ENCODE measurements at places on chromosomes 2 and 18.
A peak's percentile ranks its signal among the peaks of the same experiment; 100 is the strongest.

DNA sequence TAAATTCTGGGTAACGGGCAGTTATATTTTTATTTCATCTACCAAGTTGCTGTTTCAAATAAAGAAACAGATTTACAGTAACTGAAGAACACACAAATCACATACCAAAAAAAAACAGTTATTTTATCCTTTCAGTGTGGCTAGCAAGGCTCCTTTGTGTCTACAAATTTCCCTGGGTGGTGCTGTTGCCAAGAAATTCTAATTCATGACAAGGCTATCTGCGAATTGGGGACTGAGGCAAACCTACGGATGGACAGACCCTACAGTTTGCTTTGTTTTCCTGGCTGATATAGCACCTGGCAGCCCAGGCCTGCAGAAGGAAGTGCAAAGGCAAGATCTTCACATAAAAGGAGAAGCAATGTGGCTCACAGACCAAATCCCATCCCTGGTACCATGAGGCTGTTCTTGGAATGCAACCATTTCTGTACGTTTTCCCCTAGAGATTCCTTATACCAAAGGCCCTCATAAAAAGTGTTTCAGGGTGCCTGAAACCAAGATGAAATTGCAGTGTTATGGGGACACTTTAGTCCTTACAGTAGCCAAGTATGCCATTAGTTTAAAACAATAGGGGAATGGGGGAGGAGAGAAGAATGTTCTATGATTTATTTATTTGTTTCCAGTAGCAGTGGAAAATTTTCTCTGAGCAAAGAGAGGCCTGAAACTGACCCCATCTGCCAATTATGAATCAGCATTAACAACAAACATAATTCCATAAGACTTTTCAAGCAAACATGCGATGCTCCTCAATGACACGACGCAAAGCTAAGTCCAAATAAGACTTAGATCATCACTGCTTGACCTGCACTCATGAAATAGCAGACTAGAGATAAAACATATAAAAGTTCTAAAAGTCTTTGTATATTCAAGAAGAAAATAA lies 4.3 kb downstream of the KLF7 start:
- DNase-seq, result no peak

DNA sequence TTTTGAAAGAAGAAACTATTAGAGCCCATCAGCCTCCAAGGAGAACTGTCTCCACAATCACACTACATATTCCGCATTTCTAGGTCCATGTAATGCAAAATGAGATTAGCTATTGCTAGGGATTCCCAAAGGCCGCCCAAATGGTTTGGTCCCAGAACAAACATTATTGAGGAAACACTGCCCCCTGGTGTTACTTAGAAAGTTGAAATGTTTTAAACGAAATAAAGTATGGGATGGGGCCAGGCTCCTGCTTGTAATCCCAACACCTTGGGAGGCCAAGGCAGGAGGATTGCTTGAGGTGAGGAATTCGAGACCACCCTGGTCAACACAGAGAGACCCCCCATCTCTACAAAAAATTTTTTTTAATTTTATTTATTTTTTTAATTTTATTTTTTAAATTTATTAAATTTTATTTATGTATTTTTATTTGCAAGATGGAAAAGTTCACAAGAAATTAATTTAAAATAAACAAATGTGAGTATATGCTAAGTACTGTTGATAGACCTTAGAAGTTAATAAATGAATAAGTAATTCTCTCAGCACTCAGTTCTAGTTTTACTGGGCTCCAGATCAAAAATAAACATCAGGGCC lies 5.5 kb downstream of the NHEJ1 start:
- DNase-seq, result peak; percentile 31

- DNase-seq, result no peak
These were observed 176.4 kb downstream of the AGAP1 start for GRCh38 chr2:235669983-235670962.

DNA sequence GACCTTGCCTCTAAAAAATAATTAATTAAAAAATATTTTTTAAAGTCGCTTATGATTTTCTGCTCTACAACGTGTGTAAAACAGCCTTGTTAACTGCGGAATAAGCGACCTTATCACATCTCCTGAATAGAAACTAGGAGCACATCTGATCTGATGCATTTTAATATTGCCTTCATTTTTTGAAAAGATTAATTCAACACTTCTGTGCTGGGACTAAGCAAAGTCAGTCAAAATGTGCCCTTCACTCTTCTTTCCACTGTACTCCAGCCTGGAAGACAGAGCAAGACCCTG lies 12.6 kb downstream of the CLEC4F start:
- DNase-seq, result no peak

DNA sequence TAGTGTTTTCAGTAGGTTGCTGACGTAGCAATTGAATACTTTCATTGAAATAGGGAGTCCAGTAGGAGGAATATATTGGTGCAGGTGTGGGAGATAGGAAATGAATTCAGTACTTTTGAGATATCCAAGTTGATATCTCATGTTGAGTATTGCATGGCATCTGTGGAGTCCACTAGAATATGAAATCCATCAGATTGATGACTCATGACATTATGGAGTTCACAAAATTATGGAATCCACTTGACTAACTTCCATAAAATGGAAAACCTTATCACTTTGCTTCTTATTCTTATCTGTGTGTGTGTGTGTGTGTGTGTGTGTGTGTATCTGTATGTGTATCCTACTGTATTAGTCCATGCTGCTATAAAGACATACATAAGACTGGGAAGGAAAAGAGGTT lies 513.5 kb upstream of the ZEB2 start:
- DNase-seq, result no peak

DNA sequence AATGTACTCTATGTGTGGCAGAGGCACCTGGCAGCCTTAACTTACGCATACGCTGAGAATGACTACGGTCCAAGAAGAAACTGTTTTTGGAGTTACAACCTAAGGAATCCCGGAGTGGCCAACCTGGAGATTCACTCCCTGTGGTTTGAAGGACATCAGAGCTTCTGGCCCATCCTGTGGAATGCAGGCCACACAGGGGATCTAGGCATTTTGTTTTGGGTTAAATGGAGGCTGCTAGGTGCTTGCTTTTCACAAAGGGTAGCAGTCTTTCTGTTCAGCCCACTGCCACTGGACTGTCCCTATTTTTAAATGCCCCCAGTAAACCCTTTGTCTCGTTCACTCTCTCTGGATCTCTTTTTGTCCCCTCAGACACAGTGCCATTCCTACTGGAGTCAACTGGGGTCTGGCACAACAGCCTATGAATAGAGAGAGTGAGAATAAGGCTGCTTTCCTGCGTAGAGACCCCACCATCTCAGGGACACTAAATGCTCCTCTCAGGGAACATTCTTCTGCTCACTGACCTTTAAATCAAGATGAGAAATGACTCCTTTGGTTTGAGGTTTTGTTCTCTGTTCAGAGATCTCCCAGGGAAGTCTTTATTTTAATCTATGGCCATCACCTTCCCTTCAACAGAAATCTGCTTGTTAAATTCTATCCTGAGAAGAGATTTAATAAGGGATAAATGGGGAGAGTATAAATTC lies 124.9 kb downstream of the B3GNT2 start:
- DNase-seq, result no peak

GRCh38 chr2:36451512-36451911 lies 95.9 kb downstream of the CRIM1 start:
- DNase-seq, result no peak

GRCh38 chr2:120446236-120447126 lies 100.5 kb downstream of the INHBB start:
- DNase-seq, result no peak

- DNase-seq, result peak; percentile 20
These were observed 645 bp downstream of the KCTD18 start for GRCh38 chr2:200509235-200509611.

DNA sequence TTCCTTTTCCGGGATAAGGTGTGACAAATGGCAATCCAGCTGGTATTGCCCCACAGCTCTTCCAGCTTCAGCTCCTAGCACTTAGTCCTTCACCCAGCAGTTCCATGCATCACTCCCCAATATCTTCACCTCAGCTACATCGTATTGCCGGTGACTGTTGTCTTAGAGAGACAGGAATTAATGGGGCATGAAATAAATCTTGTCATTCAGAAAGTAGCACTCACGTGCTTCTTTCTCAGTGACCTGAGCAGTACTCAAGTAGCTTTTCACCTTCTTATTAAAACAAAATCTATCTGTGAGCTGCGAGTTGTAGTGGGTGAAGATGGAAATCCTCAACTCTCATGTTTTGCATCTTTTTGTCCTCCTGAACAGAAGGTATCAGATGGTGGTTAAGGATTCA lies 72.8 kb downstream of the PTH2R start:
- no peak for DNase-seq

GRCh38 chr2:128801576-128801975 lies 482.9 kb upstream of the HS6ST1 start:
- no peak for DNase-seq

GRCh38 chr2:240760121-240760520 lies 59.9 kb downstream of the KIF1A start:
- no peak for DNase-seq

DNA sequence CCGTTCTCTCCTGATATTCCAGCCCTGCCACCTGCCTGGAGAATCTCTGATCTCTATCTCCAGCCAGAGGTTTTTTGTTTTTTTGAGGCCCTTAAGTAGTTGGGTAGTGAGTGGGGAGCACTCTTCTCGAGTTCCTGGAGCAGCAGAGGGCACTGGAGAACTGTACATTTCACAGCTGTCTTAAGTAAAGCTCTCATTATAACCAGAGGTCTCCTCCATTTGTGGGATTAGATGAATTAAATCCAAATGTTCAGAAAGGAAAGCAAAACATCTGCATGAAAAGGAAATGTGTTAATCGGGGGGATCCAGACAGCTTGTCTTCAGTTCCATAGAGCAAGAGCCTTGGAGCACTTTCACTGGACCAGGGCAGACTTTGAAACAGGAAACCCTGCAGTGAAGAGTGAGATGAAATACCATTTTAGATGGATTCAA lies 32.8 kb downstream of the AOX1 start:
- peak; percentile 14 for DNase-seq

- no peak for DNase-seq
These were observed 33.3 kb downstream of the FAM178B start for GRCh38 chr2:96952976-96953610.

GRCh38 chr2:164948540-164948939 lies 6.8 kb downstream of the SLC38A11 start:
- no peak for DNase-seq

DNA sequence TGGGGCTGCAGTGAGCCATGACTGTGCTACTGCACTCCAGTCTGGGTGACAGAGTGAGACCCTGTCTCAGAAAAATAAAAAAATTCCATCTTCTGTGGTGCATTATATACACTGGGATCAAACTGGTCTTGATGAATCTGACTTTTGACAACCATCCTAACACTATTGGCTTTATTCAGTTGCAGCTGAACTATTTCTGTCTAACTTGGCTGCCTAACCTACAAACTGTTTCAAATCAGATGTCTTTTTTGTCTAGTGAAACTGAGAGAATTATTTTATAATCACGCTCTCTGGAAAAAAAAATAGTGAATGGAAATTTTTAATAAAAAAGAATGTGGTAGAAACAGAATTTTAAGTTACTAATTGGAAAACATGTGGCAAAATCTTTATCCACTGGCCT lies 15.0 kb downstream of the CTLA4 start:
- DNase-seq, result no peak

- peak; percentile 10 for DNase-seq
These were observed 141.9 kb upstream of the CTAGE1 start for GRCh38 chr18:22559414-22560274.

- DNase-seq, result no peak
These were observed 37.8 kb downstream of the HS6ST1 start for GRCh38 chr2:128280901-128281321.

DNA sequence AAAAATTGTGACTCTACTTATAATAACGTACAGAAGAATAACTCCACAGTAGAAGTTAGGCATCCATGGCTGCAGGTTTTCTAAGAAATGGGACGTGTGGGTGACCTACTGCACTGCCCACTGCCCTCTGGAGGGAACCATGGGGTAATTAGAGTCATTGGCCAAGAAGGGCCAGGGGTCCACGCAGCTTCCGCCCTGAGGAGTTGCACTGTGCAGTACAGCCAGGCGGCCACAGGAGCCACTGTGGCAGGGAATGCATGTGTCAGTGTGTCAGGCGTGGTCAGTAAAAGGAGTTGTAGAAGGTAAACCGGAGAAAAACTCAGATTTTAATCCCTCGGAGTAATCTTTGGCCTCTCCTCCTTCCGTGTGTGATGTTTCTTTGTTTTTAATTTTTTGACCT lies 24.8 kb downstream of the NCK2 start:
- peak; percentile 39 for DNase-seq

GRCh38 chr18:79955302-79956075 lies 4.0 kb upstream of the SLC66A2 start:
- DNase-seq, result peak; percentile 60

- no peak for DNase-seq
These were observed 143.3 kb upstream of the ZEB2 start for GRCh38 chr2:144663207-144663606.

GRCh38 chr18:49630246-49630699 lies 68.4 kb downstream of the LIPG start:
- DNase-seq, result no peak

DNA sequence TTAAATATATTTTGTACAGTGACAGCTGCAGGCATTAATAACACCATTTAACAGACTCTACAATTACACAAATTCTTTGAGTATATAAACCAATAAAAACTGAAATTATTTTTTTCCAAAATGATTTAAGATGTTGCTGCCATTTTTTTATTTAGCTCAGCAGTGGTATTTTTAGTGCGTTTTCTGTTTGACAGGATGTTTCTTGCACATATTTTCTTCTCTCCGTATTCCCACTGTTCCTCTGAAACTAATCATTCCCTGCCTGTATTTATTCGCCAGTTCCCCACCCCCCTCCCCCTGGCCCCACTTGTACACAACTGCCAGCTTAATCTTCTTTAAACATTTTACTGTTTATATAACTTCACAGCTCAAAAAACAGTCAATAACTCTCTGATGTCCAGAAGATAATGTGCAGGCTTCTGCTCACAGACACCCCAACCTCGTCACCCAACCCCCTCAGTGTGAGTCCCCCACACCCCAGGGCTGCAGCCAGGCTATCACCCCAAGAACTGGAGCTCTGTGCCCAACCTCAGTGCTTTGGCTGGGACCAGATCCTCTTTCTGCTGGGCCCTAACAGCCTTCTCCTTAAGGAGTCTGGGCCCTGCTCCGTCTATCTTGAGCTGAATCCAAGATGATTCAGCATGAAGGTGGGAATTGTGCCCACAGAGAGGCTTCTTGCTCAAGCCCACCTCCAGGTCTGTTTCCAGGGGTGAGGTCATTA lies 41.6 kb upstream of the MAP4K4 start:
- DNase-seq, result no peak

DNA sequence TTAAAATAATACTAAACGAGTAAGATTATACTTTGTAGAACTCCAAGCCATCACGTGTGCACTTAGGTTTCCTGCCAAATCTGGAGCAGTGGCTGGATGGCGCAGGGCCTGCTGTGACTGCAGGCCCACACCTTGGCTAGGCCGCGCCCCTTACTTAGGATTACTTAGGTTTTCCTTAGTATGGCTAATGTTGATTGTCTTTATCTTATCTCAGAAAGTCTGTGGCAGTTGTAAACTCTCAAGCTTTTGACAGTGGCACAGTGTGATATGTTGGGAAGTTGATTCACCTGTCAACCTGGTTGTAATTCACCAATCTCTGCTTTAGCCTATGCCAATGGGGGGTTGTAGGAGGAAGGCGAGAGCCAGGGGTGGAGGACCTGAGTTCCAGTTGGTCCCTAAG lies 208.4 kb downstream of the ZNF407 start:
- DNase-seq, result no peak
